ENCODE measurements at places on chromosomes 13 and 19.

DNA sequence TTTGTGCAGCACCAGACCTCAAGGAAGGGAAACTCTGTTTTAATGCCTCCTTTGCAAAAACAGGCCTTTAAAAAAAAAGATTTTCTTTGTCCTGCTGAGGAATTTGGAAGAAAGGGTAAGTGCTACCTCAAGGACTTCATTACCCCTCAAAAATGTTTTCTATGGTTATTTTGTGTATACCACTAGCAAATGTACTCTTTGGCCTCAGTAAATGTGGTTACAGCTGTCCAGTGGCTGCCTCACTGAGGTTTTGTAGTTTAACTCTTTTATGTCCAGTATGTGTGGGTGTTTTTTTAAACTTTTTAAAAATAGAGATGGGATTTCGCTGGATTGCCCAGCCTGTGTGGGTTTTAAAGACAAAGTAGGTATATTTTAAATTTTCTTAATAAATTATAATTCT, 42.2 kb upstream of the TSC22D1 start:
- no peak for DNase-seq

GRCh38 chr13:53110181-53110580, 81.6 kb downstream of the OLFM4 start:
- DNase-seq, result no peak

- DNase-seq, result no peak
Observed at GRCh38 chr13:23668562-23668961, 98.3 kb downstream of the TNFRSF19 start.

DNA sequence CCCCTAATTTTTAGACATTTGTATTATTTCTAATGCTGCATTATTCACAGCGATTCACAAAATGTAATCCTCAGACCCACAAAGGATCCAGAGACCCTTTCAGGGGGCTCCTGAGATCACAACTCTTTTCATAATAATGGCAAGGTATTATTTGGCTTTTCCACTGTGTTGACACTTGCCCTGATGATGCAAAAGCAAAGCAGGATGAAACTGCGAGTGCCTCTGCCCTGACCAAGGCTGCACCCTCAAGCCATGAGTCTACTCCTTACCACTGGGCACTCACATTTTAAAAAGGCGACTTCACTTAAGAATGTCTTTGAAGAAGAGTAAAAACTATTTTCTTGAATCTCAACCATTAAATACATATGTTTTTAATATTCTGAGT, 11.4 kb downstream of the ELF1 start:
- DNase-seq, result no peak

GRCh38 chr13:110387451-110388107, 80.5 kb downstream of the COL4A2 start:
- no peak for DNase-seq

GRCh38 chr13:98360545-98360944, 183.5 kb upstream of the RNF113B start:
- no peak for DNase-seq

GRCh38 chr13:95184317-95184716, 116.9 kb downstream of the ABCC4 start:
- no peak for DNase-seq

DNA sequence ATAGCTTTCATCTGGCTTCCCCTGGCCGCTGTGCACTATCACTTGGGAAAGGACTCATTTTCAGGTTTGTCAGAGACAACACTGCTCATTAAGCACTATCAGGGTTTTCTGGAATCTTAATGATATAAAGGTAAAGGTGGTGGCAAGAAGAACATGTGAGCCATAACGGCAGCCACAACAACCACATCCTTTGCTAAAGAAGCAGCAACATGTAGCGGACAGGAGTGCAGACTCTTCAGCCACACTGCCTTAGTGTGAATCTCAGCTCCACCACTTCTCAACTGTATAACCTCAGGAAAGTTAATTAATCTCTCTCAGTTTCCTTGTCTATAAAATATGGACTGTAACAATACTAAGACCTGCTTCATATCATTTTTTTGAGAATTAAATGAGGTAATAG, 24.1 kb upstream of the MIR17HG start:
- no peak for DNase-seq

GRCh38 chr13:99067159-99067985, 89.5 kb upstream of the DOCK9 start:
- no peak for DNase-seq

GRCh38 chr13:98169331-98169730, 7.7 kb downstream of the RNF113B start:
- no peak for DNase-seq

- DNase-seq, result no peak
Observed at GRCh38 chr19:53381376-53381775, 13.6 kb upstream of the ZNF765 start.
